ENCODE measurements at places on chromosomes 2 and 18.

- DNase-seq: no peak
Observed at GRCh38 chr18:8493141-8493540, 116.1 kb upstream of the RAB12 start.

DNA sequence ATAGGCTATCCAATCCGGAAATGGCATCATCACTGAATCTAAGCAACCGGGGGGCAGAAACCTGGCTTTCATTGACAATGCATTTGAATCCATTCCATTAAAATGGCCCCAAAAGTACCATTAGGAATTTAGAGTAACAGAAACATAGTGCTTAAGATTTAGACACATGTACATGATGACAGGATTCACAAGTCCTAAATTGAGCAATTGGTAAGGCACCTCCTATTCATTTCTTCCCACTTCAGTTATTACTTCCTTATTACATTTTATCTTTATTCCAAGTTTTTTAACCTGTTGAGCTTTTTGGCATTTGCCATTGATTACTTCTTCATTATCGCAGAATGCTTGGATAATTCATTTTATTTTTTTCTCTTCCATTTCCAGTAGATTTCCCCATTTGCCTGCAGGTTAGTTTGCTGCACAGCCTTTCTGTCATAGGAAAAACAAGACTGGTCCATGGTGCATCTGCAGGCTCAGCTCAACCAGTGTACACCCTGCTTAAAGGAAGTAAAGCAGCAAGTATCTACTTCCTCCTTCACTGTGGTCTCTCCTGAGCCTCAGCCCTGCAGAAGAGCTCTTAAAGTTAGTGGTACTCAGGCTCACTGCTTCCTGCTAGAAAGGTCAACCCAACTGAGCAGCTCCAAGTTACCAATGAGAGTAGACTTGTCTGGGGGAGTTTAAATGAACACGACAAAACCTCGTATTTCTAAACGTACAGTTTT lies 89.2 kb downstream of the DOCK10 start:
- peak; percentile 42 for DNase-seq

DNA sequence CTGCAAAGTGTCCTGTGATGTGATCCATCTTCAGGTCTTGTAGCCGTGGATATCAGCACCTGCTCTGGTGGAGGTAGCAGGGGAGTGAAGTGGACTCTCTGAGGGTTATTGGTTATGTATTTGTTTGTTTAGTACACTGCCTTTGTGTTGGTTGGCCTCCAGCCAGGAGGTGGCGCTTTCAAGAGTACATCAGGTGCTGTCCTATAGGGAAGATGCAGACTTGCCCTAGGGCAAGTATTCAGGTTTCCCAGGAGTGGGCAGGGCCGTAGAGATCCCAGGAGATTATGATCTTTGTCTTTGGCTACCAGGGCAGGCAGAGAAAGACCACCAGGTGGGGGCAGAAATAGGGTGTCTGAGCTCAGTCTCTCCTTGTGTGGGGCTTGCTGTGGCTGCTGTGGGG lies 411.8 kb downstream of the SOX11 start:
- no peak for DNase-seq

- DNase-seq: no peak
Observed at GRCh38 chr2:144099340-144099739, 420.6 kb downstream of the ZEB2 start.

GRCh38 chr2:3959372-3959771 lies 256.0 kb downstream of the DCDC2C start:
- peak; percentile 44 for DNase-seq

DNA sequence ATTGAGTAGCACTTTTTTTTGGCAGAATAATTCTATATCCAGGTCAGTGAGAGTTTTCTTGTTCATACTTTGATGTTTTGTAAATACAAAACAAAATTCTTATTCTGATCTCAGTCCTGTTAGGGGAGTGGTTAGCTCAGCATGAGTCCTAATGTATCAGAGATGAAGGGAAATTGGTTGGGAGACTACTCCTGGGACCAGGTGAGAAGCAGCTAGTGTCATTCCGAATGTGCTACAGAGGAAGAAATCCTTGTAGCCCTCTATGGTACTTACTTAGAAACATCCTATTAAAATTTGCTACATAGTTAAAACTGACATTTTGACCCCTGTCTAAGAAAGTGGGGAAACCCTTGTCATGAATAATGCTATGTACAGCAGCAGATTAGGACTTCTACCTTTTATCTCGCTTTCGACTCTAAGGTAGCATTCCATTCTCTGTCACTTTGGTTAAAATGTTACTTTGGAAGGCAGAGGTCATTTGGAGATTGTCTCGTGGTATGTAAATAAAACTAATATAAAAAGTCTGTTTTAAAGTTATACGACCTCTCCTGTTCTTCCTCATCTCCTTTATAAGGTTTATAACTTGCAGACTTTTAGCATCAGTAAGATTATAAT lies 65.8 kb downstream of the PARD3B start:
- no peak for DNase-seq

DNA sequence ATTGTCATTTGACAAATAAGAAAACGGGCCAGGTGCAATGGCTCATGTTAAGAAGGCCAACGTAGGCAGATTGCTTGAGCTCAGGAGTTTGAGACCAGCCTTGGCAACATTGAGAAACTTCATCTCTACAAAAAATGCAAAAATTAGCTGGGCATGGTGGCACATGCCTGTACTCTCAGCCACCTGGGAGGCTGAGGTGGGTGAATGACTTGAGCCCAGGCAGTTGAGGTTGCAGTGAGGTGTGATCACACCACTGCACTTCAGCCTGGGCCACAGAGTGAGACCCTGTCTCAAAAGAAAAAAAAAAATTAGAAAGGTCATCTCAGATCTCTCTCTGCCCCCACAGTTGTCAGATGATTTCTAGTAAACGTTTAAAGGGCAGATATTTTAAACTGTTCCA lies 4.4 kb downstream of the SESTD1 start:
- DNase-seq: no peak

GRCh38 chr2:200860092-200860795 lies 4.2 kb downstream of the CLK1 start:
- no peak for DNase-seq

DNA sequence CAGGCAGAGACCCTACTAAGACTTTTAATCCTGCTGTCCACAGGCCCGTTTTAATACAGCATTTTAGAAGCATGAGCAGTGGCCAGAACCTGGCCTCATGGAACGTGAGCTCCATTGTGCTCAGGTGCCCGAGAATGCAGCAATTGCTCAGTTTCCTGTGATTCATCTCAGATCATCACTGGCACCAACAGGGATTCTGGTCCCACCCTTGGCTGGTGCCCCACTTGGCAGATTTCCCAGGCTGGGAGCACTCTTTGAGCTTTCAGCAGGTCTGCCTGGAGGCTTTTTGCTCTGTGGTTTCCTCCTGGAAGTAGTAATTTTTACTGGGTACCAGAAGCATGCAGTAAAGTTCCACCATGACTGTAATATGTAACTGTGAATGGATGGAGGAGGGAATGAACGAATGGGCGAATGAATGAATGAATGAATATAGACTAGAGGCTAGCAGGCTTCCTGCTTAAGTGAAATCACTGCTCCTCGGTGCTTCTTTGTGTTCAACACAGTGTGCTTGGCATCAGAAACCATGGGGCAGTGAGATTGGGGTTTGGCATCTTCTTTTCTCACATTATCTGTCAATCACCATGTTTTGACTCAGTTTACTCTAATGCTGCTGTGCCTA lies 312.9 kb downstream of the PRKCE start:
- no peak for DNase-seq

- DNase-seq: no peak
Observed at GRCh38 chr2:59322005-59322404, 1080.9 kb upstream of the FANCL start.

DNA sequence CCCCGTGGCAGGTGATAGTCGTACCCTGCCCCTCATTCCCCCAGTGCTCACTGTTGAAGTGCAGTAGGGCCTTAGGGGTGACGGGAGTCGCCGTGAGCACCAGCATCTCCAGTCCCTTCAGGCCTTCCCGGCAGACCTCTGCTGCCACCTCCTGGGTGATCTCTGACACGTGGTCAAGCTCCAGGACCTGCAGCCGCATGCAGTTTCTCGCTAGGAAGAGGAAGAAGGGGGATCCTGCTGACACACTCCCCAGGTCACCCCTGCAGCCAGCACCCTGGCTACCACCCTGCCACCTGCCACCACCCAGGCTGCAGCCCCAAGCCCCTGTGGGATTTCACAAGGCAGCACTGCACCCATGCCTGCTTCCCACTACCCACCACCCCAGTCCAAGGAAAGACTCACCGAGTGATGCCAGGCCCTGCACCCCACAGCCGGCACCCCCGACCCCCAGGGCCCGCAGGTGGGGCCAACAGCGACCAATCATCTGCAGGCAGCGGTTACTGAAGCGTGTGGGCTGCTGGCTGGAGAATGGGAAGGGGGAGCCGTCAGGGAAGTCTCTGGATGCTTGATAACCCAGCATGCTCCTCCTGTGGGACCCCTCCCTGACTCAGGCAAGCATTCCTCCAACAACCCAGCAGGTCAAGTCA lies 23.8 kb downstream of the FBXO41 start:
- DNase-seq: no peak

GRCh38 chr2:226135861-226136548 lies 663.6 kb downstream of the IRS1 start:
- DNase-seq: no peak

DNA sequence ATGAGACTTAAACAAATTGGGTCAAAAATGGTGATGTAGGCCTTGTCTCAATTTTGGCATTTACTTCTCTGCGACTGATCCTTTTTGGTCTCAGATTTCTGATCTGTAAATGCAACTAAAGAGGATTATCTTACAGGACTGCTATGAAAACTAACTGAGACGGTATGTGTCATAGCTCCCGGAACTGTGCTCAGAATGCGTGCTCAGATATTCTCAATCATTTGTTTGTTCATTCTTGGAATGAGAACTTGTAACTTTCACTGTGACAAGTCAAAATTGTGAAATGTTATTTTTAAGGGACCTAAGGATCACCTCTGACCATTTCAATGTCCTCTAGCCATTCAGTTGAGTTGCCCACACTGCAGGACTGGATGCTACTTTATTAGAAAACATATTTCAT lies 498.2 kb upstream of the PIK3C3 start:
- no peak for DNase-seq

GRCh38 chr18:78986018-78986481 lies 6.4 kb downstream of the SALL3 start:
- no peak for DNase-seq

GRCh38 chr2:68045342-68045741 lies 17.5 kb downstream of the C1D start:
- DNase-seq: no peak

- DNase-seq: peak; percentile 54
Observed at GRCh38 chr2:43294973-43295603, 68.7 kb upstream of the ZFP36L2 start.

- no peak for DNase-seq
Observed at GRCh38 chr2:575727-576236, 101.4 kb downstream of the TMEM18 start.

DNA sequence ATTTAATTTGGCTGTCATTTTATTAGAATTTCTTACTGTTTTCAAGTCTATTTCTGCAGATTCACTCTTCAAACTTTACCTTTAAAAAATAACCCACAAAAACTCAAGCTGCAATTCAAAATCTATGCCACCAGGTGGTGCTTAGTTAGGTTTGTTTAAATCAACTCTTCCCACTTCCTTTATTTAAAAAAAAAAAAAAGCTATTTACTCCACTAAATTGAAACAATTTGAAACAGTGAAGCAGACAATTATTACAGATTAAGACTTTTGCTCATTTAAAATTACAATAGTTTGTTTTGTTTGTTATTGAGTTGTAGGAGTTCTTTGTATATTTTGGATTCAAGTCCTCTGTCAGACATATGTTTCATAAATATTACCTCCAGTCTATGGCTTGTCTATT lies 300.0 kb downstream of the PDE11A start:
- DNase-seq: no peak

- DNase-seq: no peak
Observed at GRCh38 chr2:237353215-237353614, 60.7 kb downstream of the COL6A3 start.

- DNase-seq: no peak
Observed at GRCh38 chr2:23418461-23418911, 33.5 kb downstream of the KLHL29 start.

GRCh38 chr2:132645722-132646539 lies 24.1 kb downstream of the LYPD1 start:
- DNase-seq: no peak

- no peak for DNase-seq
Observed at GRCh38 chr2:170745305-170745704, 24.9 kb upstream of the ERICH2 start.

GRCh38 chr2:38499548-38500282 lies 103.0 kb downstream of the HNRNPLL start:
- no peak for DNase-seq

DNA sequence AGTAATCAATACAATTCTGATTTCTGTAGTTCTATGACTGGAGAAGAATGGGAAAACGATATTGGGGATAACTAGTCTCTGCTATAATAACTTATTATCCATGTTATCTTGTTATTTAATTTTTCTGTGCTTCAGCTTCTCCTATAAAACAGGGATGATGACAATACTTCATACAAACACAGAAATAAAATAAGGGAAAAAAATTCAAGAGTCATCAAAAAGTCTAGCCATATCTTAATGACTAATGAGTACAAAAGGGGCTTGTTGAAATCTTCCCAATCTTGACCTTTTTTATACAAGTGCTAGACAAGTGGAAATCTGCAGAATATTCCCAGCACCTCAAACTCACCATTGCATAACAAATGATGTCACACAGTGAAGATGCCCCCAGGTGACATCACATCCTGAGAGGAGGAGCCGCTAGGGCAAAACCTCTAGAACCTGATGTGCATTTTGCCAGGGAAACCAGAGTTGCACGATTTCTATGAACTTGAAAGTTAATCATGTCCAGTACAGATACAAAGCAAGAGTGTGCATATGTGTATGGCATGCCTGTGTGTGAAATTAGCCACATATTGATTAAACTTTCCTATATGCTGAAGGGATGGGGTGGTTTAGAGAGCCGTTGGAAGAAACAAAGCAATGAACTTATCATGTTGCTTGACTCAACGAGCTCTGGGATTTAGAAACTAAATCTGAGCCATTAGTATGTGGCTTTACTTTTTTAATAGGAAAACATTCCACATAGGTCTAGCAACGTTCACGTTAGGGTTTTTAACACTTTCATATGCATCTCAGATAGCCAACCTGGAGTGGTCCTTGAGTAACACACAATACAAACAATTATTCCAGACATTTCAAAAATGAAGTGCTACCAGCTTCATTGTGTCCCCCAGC lies 278.9 kb downstream of the SLC4A3 start:
- no peak for DNase-seq

- no peak for DNase-seq
Observed at GRCh38 chr2:165776013-165776412, 18.0 kb downstream of the GALNT3 start.

- no peak for DNase-seq
Observed at GRCh38 chr2:226317970-226318369, 481.6 kb downstream of the IRS1 start.

DNA sequence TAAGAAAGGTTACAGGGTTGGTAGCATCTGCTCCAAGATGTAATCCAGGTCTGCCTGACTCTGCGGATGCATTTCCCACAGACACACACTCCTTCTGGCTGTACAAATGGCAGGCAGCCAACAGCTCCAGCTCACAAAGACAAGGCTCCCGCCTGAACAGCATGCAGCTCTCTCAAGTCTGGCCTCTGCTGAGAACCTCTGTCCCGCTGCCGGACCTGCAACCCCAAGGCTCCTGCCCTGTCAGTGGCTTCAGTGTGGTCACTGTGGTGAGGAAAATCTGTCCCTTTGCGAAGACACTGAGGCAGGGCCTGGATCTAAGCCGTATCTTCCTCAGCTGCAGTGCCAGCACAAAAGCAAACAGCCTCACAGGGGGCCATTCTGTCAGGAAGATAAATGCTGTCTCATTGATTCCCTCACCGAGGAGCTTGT lies 469.3 kb upstream of the MEX3C start:
- no peak for DNase-seq
